ENCODE measurements at places on chromosomes 6 and 20.
A peak's percentile ranks its signal among the peaks of the same experiment; 100 is the strongest.

GRCh38 chr6:108288742-108289141 lies 6.1 kb upstream of the AFG1L start:
- no peak for DNase-seq

- DNase-seq = no peak
Measured at GRCh38 chr6:166814390-166814789, 142.0 kb downstream of the RNASET2 start.

DNA sequence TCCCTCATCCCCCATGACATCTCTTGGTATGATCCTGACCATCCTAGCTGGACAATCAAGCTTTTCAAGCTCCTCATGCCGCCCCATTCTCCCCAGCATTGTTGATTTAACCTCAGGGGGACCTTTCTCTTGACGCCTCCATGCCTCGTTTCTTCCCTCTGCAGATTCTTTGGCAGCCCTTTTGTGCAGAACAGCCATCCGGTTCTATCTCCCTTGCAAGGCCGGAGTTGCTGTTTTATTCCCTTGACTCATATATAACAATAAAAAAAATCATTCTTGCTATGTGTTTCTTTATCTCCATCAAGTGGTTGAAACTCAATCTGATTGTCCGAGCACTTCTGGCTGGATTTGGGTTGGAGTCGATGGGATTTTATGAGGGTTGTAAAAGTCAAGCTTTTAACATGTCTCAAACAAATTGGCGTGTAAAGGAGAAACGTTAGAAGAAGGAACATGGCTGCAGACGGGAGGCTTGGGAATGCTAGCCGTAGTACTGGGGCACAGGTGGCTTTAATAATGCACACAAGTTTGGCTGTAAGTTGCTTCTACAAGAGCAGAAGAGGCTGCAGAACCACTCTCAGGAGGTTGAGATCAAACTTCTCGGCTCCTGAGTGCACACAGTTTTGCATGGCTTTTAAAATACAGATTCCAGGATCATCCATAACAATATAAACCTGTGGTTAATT lies 3.9 kb upstream of the SULF2 start:
- peak; percentile 69 for DNase-seq

DNA sequence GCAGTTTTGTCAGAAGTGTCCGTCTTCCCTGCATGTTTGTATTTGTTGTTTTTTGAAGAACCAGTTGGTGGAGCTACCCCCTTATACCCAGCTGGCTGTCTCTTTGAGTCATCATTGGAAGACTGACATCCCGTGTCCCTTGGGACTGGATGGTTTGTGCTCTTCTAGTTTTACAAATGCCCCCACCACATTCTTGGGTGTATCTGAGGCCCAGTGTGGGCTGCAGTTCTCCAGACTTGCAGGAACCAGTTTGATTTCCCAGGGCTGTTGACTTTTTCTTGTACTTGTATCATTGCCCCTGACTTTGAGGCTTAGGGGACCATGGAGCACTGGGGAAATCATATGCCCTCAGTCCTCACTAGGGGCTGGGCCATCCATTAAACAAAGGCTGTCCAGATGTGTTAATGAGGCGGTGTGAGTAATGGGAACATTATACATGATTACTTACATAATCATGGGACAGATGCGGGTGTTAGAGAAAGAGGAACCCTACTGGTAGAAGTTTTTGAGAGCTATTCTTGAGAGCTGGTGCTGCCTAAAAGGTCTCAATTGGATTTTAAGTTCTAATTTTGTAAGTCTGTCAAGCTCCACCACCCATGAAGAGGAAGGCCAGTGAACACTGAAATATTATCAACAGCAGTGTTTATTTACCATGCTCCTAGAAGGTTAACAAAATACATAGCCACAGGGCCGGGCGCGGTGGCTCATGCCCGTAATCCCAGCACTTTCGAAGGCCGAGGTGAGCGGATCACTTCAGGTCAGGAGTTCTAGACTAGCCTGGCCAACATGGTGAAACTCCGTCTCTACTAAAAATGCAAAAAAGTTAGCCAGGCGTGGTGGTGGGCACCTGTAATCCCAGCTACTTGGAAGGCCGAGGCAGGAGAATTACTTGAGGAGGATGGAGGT lies 8.5 kb downstream of the JARID2 start:
- peak; percentile 34 for DNase-seq

DNA sequence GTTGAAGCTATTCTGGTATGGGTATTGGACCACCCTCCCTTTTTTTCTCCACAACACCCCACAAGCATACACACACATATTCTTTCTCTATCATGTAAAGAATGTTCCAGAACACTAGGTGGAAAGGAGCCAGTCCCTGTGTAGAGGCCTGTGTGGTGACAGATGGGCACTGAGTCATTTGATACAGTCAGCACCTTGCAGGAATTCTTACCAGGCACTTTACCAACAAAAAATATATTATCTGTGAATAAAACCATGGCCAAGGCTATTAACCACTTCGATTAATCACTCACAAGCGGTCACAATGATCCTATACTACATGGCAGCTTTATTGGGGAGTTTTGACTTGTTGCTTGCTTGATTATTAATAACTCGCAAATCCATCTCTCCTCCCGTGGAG lies 149.5 kb downstream of the BFSP1 start:
- no peak for DNase-seq

DNA sequence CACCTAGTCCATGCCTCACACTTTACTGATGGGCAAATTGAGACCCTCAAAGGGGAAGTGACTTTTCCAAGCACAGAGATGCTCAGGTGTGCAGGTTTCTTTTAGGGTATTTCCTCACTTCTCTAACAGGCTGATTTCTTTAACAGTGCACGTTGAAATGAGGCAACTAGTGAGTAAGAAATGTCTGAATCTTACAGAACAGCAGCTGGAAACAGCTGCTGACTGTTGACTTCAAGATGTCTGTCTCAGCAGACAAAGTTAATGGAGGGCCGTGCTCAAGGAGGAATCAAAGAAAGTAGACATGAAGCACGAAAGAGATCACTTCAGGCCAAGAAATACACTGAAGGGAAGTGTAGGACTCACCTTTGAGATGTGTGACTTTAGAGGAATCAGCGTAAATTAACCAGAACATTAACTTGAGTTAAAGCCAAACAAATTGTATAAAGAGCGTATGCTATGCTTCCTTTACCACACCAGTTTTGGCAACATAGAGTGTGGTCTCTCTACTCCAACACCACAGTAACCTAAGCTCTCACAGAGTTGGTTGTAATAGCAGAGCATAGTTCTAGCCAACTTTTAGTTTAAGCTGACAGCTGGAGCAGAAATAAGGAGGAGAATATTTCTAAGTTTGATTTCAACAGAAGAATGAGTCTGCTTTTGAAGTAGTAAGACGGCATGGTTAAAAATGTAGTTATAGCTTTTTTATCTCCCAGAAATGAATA lies 60.9 kb downstream of the SAMD3 start:
- DNase-seq = no peak

GRCh38 chr6:46583081-46583480 lies 69.5 kb downstream of the CYP39A1 start:
- DNase-seq = no peak

GRCh38 chr6:93323630-93324029 lies 95.7 kb downstream of the EPHA7 start:
- no peak for DNase-seq

DNA sequence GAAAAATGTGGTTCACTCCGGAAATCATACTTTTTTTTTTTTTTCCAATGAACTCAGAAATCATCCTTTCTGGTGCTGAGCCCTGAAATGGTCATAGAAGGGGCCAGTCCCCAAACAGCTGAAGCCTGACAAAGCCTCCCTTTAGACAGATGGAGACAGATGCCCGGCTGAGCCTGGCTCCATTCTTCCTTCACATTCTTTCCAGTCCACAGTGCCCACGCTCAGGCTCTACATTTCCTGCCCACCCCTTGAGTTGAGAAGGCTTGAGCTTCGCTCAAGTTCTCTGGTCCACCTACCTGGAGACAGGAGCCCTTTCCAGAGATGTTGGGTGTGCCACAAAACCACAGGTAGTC lies 41.2 kb downstream of the KCNK5 start:
- DNase-seq = no peak

GRCh38 chr20:41632896-41633295 lies 14.7 kb upstream of the CHD6 start:
- no peak for DNase-seq

- no peak for DNase-seq
Measured at GRCh38 chr20:22232923-22233322, 351.4 kb downstream of the FOXA2 start.

- no peak for DNase-seq
Measured at GRCh38 chr20:58116505-58116904, 111.9 kb downstream of the ANKRD60 start.

DNA sequence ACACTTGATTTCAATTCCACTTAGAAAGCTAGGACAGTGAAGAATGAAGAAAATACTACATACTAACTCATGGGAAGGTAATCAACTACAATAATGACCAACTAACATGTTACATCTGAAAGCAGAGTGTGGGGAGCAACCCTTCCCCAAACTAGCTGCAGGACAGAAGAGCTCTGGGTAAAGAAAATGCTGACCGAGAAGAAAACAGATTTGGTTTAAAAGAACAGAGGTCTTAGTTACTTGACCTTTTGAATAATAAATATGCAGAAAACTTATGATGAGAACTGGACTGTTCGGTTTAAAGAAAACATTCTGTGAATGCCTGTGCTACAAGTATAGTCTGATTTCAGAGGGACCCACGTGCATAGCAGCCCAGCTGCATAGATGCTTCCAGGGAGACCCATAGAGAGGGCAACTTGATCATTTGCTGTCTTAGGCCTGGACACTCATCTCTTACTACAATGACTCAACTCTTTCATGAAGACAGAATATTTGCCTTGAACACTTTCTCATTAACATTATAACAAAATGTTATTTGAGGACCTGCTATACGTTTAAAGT lies 53.5 kb downstream of the RALGAPA2 start:
- no peak for DNase-seq

DNA sequence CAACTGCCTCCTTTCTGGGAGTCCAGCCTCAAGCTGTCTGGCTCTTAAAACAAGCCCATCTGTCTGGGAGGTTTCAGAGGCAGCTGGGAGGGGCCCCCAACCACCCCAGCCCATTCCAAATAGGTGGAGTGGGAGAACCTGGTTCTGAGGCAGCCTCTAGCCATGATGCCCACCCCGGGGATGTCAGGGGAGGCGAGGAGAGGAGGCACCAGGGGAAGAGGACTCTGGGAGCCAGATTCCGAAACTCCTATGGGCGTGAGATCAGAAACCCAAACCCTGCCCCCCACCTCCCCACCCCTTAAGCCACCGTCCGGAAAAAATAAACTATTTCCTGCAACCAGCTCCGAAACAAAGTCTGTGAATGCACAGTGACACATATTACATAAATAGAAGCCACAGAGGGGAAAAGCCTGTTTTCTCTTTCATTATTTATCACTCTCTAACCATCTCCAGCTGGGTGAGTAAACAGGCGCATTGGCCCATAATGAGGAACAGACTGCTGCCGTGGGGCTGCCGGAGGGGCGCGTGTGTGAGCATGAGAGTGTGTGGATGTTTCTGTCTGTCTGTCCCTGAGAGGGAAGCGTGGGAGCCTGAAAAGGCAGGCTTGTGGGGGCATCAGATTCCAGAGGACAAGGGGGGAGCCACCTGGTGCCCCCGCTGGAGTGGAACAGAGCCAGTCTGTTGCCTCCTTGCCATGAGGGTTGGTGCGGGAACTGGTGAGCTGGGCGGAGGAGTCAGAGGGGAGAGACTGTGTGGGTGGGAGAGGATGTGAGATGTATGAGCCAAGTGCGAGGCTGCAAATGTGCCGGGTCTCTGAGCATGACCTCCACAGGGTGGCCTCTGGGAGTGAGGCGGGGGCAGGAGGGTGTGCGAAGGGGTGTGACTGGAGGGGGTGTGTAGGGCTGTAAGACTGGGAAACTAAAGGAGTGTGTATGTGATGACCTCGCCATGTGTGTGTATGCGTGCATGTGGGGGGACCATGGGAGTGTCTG lies 14.3 kb upstream of the FOXP4 start:
- peak; percentile 59 for DNase-seq

- peak; percentile 60 for DNase-seq
Measured at GRCh38 chr6:129140526-129140925, 257.6 kb downstream of the LAMA2 start.

DNA sequence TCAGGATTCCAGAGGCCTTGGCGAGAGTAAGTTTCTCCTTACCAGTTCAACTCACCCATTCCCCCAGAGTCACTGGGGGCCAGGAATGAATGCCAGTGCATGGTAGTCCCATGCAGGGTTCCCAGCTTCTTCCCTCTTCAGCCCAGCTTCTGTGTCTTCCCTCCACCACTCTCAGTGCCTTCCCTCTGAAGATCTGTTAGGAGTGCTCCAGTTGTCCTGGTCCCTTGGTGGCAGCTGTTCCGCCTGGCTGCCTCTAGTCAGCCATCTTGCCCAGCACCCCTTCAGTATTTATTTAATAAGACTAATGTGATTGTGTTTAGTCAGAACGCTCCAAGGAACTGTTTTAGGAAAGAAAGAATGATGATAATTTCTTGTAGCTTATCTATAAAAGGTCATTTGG lies 23.1 kb downstream of the FIG4 start:
- no peak for DNase-seq

DNA sequence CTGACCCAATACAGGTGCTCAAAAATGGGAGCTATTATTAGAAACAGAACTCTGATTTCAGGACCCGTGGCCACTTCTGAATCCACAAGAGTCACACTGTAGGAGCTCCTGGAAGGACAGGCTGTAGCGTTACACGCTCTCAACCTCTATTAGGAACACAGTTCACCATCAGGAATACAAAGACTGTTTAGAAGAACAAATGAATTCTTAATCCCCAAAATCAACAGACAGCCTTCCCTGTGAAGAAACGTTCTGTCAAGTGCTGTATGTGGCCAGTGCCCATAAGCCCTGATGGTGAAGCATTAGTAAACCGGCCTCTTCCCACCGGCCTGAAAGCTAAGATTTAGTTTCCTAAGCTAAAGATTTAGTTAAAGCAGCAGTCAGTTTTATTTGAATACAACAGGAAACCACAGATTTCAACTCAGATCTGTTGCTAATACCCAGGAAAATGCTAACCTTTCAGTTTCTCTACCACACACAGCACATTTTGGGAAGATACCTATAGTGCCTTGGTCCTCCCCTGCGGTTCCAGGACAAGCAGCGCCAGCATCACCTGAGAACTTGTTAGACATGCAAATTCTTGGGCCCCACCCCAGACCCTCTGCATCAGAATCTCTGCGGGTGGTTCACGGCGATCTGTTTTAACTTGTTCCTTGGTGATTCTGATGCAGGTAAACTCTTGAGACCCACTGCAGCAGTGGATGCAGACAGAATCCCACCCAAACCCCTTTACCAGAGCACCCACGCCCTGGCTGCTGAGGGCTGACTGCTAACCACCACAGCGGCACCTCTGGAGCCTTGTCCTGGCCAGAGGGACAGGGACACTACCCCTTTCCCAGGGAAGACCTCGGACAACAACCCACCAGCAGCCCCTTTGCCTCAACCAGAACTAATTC lies 33.4 kb downstream of the MTRES1 start:
- DNase-seq = no peak

DNA sequence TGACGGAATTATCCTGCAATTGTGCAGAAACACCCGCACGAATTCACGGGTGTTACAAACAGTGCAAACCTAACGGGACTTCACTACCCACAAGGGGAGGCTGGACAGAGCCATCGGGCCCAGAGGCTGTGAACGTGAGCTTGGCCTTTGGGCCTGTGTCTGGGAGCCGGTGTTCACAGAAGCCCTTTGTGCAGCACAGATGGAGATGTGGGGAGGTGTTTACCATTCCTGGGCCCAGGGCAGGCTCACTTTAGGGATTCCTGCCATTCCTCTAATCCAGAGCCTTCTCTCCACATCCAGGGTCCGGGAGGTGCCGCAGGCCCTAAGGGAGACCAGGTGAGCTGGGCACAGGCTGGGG lies 15.0 kb downstream of the COL9A3 start:
- no peak for DNase-seq

- DNase-seq = no peak
Measured at GRCh38 chr6:52331793-52332457, 30.0 kb upstream of the PAQR8 start.

- DNase-seq = no peak
Measured at GRCh38 chr6:52877168-52877567, 32.3 kb downstream of the GSTA3 start.

GRCh38 chr20:17594443-17594842 lies 24.6 kb downstream of the DSTN start:
- peak; percentile 62 for DNase-seq
